GM03348 (cell line): ENCODE measurements at places on chromosomes 3 and 15.
A peak's percentile ranks its signal among the peaks of the same experiment; 100 is the strongest.

DNA sequence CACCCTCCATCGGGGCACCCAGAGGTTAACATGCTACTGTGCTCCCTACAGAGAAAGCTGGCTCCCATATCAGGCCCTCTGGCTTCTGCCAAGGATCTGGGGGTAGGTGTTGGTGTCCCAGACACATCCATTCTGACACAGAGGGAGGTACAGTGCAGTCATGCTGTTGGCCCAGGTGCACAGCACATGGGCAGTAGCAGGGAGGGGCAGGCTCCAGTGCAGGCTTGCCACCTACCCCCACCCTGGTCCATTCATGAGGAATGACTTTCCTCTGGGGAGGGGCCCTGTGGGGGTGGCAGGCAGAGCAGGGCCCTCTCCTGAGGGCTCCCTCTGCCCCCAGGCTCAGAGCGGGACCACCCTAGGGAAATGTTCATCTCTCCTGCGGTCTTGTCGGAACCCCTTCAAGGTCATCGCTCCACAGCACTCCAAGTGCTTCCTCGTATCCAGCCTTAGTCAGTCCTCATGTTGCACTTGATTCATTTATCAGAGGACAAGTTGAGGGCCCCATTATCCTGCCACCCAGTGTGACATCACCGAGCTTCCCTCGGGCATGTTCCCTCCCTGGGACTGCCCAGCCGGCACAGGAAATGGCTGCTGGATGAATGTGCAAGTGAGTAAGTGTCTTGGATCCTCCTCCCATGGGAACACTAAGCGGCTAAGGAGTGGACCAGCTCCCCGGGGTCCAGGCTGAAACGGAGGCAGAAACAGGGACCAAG, 10.0 kb downstream of the DUSP7 start:
- DNase-seq, result peak; percentile 96

DNA sequence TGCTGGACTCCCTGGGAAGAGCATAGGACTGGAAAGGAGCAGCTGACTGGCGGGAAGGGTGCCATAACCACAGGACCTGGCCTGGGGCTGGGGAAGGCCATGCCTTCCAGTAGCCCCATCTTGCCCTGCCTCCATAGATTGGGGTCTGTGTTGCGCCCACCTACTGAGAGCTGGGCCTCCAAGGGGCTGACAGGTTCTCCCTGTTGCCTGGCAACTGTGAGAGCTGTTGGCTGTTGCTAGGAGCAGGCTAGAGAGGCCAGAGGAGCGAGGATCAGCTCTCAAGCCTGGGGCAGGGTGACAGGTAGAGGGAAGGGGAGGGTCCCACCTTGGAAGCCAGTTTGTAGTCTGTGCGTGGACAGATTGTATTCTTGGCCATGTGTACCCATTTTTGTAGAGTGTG, 2.8 kb upstream of the GNAI2 start:
- DNase-seq, result no peak

GRCh38 chr3:61562042-61562720, 810 bp downstream of the PTPRG start:
- peak; percentile 57 for DNase-seq

GRCh38 chr3:13088028-13089006, 15.1 kb upstream of the IQSEC1 start:
- no peak for DNase-seq

- DNase-seq, result no peak
Measured at GRCh38 chr3:78026318-78026828, 986.5 kb downstream of the ROBO2 start.

DNA sequence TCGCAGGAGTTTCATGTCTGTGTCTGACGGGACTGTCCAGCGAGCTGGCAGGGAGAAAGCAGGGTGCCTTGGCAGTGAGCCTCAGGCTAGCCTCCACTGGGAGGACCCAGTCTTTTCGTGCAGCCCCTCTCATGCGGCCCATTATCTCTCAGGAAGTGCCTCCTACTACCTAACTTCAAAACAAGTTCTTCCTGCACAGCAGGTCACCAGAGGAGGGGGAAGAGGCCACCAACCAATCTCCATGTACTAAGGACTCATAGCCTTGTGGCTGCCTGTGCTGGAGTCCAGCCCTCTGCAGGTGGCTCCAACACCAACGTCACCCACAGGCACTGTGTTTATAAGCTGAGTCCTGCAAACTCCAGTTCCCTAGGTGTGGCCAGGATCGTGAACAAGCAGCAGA, 4.8 kb downstream of the VIPR1 start:
- no peak for DNase-seq

GRCh38 chr3:24101676-24102168, 156.6 kb downstream of the NR1D2 start:
- DNase-seq, result peak; percentile 39
